ENCODE measurements at places on chromosomes 3 and 15. TPM values are rescaled to one million over a fixed set of nuclear protein-coding genes. Genes with fewer than 3 reads are reported as not detected.
A peak's percentile ranks its signal among the peaks of the same experiment; 100 is the strongest.

GRCh38 chr3:122782804-122783203 is 10.8 kb downstream of the HSPBAP1 start:
- no peak for DNase-seq

Gene VEPH1
- 21.4 TPM for total RNA-seq

DNA sequence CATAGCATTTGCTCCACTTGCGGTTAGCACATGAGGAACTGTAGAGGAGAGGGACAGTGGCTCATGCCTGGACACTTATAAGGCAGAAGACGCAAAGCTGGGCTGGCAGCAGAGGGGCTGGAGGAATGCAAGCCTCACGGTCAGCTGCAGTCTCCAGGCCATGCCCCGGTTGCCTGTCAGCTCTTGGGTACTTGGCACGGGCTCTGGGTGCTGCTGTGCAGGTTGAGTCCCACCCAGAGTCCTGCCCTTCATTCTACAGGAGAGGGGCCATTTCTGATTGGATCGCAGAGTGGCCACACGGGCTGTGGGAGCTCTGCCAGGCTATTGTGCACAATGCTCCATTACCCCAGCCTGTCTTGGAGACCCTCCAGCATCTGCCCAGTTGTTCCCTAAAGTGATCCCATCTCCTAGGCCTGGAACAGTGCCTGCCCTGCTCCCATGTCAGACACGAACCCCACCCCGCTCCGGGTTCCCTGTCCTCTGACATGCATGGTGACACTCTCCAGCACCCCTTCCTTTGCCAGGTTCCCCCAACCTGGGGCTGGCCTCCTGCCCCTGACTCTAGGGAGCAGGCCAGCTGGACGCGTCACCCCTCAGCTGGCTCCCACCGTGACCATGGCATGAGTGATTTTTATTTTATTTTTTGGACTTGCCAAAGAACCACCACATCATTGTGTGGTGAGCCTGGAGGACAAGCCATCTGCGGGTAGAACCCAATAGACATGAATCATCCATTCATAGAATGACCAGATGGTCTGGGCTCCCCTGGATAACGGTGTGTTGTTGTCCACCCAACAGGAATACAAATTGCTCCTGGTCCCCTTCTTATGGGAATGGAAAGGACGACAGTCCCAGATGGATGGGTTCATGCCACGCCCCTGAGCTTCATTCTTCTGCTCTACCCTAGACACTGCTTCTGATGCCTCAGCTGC is 51.0 kb upstream of the KLF13 start:
- no peak for DNase-seq

Gene RHOV
- not detected for total RNA-seq

- peak; percentile 63 for DNase-seq
Measured at GRCh38 chr3:185308126-185308754, 54.4 kb upstream of the EHHADH start.

Gene CPLX3
- total RNA-seq, result not detected

GRCh38 chr3:10182950-10183349 is 18.2 kb downstream of the IRAK2 start:
- DNase-seq, result no peak

DNA sequence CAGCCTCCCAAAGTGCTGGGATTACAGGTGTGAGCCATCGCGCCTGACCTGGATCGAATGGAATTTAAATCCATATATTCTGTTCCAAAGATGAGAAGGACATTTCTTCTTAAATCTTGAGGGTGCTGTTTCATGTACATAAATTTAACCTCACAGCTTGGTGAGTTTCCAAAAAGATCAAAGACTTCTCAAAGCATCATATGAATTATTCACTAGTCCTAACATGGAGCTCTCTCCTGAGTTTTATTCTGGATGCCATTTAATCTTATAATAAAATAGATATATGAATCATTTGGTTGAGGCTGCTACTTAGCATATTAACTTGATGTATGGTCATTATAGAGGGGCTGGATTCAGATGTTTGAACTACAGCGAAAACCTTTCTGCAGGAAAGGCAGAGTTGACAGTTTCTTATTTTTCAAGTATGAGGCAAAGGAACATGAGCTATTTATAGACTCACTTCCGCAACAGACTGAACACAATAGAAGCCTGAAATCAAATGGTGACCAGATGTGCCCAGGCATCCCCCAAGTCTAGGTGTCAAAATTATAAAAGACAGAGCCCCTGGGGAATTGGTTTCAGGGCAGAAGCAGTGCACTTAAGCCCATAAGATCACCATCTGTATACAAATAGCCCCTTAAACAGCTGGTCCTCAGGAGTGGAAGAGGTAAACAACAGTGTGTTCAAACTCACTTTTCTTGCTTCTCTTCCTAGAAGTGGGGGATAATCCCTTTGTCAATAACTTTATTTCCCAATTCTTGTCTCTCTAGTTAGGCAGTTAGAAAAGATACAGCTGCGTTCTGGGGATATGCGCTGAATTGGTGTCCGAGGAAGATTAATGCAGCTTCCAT is 29.7 kb downstream of the STARD9 start:
- DNase-seq, result no peak

Gene CHL1
- 5.8 TPM for total RNA-seq

GRCh38 chr3:45666757-45667431 is 22.3 kb upstream of the SACM1L start:
- DNase-seq, result peak; percentile 62

GRCh38 chr3:59818033-59818918 is 768.5 kb upstream of the CFAP20DC start:
- DNase-seq, result peak; percentile 75

DNA sequence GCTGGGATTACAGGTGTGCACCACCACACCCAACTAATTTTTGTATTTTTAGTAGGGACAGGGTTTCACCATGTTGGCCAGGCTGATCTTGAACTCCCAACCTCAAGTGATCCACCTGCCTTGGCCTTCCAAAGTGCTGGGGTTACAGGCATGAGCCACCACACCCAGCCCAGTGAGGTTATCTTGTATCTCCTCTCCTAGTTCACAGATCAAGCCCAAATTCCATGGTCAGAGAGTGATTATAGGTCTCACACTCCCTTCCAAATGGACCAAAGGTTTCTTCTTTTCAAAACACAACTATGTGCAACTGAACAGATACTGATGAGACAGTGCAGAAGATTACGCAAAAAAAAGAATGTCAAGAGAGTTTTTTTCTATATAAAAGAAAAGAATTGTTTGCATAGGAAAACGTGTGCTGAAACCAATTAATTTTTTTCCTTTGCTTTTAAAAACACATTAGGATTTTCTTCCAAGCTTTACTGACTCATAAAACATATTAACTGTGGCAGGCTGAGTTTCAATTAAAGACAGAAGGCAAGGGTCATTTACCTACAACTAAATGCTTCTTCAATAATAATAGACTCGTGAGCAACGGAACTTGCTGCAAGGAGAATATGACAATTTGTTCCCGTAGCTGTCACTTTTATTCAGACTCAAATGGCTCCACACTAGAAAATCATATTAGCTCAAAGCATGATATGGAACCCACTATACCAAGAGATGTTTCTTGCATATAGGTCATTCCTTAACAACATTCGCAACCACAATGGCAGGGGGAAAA is 30.4 kb upstream of the THUMPD3 start:
- no peak for DNase-seq

Gene GHRL
- not detected for total RNA-seq

- no peak for DNase-seq
Measured at GRCh38 chr3:60932643-60933042, 318.6 kb downstream of the FHIT start.

- DNase-seq, result no peak
Measured at GRCh38 chr3:25782636-25782937, 656 bp downstream of the NGLY1 start.

DNA sequence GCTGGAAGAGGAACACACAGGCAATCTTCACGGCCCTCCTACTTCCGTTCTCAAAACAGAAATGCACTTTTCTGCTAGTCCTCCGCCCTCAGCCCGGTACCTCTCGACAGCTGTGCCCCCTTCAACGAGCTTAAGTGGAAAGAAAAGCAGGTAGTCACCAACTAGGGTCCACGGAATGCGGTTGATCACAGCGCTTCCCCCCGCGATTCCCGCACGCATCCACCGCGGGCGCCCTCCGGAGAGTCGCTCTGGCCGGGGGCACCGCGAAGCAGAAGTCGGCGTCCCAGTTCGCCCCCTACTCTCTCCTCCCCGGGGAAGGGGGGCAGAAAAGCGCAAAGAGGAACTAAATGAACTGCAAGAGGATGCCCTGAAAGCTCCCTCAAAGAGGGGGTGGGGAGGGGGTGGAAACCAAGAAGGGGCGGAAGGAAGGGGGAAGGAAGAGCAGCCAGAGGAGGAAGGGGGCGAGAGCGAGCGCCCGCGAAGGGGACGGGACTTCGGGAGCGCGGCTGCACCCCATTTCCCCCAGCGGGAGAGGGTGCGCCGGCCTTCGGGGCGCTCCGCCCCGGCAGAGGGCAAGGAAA is 738 bp downstream of the ACAP2 start:
- peak; percentile 78 for DNase-seq

Gene PIK3CA
- 30.1 TPM for total RNA-seq

GRCh38 chr3:39383881-39384664 is 903 bp downstream of the SLC25A38 start:
- DNase-seq, result peak; percentile 97

Gene ZPLD1
- 0.10 TPM for total RNA-seq

DNA sequence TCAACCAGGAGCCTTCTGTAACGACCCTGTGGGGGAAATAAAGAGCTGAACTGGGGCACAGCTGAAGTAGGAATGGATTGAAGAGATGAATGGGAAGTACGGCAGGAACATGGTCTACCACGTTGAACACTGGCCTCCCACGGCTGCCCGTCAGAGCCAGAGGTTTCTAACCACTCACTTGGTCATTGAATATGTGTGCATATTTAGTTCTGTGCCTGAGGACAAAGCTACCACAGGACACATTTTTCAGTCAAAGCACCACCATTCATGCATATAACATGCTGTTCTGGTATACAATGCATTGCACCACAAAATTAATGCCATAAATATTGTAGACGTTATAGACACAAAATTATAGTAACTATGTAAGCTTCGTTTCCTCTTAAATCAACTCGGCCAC is 75.5 kb downstream of the MB21D2 start:
- no peak for DNase-seq

DNA sequence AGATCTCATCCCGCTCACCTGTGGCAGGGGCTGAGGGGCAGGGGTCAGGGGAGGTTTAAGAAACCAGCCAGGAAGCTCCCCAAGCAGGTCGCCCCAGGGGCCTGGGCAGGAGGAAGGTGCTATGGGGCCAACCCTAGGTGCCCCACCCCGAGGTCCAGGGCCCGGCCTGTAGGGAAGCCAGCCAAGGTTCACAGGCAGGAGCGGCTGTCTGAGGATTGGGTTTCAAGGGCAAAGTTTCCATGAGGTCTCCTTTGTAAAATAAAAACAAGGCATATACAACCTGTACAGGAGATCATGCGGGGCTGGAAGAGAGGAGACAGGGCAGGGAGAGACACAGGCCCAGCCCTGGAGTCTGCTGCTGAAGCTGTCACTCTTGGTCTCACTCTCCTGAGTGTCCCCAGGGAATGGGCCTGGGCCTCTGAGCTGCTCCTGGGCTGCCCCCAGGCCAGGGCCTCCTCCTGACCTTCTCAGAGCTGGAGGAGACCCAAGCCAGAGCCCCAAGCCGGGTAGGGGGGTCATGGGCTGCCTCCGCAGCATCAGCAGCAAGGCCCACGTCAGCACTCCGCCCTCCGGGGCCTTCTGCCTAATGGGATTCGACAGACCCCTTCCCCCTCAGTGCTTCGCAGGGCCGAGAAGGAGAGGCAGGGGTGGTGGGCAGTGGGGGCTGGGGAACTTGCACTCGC is 5.5 kb downstream of the CPLX3 start:
- DNase-seq, result no peak

DNA sequence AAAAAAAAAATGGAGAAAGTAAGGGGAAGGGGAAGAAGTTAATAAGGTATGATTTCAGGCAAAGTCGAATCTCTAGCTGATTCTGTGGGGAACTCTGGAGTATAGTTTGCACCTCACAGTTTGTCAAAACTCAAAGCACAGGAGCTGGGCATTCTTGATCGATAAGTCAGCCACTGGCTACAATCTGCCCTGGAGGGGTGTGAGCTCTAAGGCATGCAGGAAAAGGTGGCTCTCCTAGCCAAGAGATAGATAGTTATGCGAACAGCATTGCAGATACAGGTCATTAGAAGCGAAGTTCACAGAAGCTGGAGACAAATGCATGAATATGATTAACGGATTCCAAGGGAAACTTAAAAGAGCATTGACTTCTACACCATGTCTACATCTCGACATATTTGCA is 952.6 kb downstream of the AGBL1 start:
- no peak for DNase-seq

DNA sequence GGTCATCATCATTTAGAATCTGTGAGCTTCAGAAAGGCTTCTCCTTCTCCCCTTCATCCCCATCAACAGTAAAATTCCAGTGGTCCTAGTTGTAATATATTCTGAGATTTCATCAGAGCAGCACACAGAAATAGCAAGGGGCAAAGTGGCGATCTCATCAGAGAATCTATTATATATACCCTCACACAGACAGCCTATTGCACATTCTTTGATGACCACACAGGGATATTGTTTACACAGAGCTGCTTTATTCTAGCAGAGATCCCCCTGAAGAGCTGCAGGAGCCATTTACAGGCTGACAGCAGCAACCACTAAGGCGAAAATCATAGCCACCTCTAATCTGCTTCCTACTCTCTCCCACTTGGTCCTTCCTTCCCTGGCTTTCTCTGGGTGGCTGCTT is 42.0 kb upstream of the CRBN start:
- no peak for DNase-seq

Gene GOLGA6A
- total RNA-seq, result not detected

Gene RPUSD2
- total RNA-seq, result 13.1 TPM

Gene TMEM44
- total RNA-seq, result 8.2 TPM

All from adrenal gland (tissue), 19 donors.